NCI-H2171 (cell line): ENCODE measurements at places on chromosomes 5 and 9.

DNA sequence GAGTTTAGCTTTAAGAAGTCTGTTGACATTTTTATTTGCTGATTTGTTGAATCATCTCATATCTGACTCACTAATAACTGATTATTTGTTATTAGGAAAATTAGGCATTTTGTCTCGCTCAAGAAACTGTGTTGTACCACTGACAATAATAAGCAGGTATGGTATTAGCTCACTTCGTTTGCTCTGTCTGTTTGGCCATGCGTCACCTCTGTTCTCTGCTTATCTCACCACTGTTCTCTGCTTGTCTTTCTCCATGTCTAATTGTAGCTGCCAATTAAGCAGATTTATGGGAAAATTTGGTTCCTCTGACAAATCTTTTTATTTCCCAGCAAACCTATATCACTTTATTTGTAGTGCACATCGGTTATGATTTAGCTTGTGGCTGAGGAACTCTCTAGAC, 138.9 kb downstream of the WDR41 start:
- DNase-seq = no peak

DNA sequence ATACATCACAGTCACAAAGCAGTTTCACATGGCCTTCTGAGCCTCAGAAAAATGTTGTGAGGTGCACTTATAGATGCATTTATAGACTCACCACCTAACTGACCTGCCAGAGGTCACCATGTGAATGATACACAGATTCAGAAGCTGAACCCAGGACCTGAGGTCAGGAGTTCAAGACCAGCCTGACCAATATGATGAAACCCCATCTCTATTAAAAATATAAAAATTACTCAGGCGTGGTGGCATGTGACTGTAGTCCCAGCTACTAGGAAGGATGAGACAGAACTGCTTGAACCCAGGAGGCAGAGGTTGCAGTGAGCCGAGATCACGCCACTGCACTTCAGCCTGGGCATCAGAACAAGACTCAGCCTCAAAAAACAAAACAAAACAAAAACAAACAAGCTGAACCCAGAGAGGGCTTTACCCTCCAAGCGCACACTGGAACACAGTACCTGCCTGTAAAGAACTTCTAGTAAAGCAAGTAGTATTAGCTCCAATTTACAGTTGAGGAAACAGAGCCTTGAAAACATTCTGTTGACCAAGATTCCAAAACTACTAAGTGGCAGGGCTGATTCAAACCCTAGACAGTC, 16.3 kb downstream of the ECPAS start:
- no peak for DNase-seq

GRCh38 chr5:142803428-142804125, 33.4 kb downstream of the ARHGAP26 start:
- DNase-seq = no peak

GRCh38 chr9:124016175-124017050, 4.8 kb downstream of the LHX2 start:
- no peak for DNase-seq

GRCh38 chr5:178320281-178320855, 87.8 kb upstream of the PHYKPL start:
- no peak for DNase-seq

DNA sequence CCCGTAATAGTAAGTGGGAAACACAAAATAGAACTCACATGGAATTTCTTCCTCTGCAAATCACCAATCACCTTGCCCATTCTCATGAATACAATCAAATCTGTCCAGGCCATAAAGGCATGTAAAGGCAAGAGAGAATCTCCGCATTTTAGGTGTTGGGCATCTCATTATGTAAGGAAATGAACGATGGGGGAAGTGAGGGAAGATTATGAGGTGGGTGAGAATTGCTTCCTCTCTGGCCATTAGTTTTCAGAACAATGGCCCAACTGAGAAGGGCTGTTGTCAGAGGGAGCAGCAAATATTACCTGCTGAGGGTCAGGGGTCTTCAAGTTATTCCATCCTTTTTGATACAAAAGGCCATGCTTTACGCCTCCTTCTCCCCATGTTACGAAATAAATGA, 455.1 kb downstream of the ARHGEF28 start:
- DNase-seq = no peak

- no peak for DNase-seq
These were observed 67.5 kb downstream of the HTR4 start for GRCh38 chr5:148586796-148587195.

DNA sequence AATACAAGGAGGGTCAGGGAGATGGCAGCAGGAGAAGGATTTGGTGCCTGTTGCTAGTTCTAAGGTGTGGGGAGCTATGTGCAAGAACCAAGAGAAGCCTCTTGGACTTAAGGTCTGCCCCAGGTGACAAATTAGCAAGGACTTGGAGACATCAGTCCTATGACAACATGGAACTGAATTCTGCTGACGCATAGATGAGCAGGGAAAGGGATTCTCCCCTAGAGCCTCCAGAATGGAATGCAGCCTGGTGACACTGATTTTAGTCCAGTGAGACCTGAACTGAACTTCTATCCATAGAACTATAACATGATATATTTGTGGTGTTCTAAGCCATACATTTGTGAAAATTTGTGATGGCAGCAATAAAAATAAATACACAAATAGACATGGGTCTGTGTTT, 215.6 kb downstream of the ESM1 start:
- DNase-seq = no peak
